ENCODE measurements at places on chromosomes 5 and 9. TPM values are rescaled to one million over a fixed set of nuclear protein-coding genes. Genes with fewer than 3 reads are reported as not detected.

DNA sequence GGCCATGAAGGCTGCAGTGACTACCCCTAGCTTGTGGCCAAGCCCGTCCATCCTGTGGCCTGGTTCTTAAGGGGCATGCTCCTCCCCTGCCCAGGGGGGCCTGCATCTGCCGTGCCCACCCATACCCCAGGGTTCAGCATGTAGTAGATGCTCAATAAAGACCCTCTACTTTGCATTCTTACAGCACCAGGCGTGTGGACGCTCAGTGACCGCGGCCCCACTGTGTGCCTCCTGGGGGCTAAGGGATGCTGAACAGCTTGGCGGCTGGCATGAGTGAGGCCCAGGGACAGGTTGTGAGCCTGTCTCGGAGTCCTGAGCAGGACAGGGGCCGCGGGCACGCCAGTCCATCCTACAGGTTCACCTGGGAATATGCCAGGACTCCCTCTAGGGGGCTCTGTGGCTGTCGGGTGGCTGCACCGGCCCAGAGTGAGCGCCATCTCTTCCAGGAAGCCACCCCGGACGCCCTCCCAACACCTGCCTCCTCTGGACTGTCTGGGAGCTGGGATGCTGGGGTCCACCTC lies 9.1 kb downstream of the NOTCH1 start:
- DNase-seq, result no peak

DNA sequence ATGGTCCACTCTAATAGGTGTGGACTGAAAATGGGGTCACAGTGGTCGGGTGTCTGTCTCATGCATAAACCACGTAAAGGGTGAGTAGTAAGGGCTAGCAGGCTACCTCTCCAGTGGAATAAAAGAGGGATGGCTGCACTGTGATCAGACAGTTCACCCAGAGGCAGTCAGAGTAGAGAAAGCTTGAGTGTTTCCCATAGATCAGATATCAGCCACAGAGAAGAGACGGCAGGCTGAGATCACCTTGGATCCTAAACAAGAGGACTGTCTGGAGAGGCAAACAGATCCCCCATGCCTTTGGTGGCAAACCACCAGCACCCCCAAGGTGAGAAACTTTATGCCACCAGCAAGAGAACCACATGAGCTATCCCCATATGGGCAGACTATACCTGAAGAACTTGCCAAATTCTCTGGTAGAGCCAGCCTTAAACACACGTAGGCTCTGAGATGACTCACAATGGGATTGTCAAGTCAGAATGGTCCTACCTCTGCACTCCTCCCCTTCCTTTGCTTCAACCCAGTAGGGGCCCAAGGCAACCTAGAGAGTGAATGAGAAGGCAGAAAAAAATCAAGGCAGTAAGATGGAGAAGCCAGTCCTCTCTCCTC lies 205.2 kb upstream of the MAP3K1 start:
- no peak for DNase-seq

DNA sequence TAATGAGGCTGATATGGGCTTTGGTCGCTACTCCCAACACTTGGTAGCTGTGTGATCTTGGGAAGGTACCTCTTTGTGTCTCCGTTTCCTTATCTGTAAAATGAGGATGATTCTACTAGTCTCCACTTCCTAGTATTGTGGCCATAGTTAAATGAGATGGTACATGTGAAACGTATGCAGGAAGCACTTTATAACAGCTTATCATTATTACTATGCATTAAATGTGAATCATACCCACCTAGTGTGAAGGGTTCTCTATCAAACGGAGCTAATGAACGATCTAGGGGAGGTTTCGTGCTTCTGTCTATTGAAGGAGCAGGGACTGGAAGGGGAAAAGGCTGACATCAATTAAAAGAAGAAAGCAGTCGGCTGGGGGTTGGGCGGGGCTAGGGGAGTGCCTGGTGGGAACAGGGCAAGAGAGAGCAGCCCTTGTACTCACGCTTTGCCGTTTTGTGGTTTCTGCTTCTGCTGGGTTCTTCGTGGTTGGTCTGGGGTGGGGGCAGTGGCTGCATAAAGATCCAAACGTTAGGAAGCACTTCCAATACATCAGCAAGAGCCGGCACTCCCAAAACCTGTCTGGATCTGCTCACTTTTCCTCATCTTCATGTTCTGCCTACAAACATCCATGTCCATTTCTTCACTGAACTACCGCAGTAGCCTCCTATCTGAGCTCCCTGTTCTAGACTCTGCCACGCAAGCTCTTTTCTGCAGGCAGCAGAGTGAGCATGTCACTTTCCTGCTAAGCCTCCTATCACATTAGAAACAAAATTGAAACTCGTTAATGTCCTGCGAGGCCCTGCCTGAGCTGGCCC lies 30.8 kb downstream of the LCP2 start:
- DNase-seq, result no peak

GOLM1 gene
- 0.44 TPM for total RNA-seq

SPINK6 gene
- not detected for total RNA-seq

PCDHB7 gene
- not detected for total RNA-seq

DNA sequence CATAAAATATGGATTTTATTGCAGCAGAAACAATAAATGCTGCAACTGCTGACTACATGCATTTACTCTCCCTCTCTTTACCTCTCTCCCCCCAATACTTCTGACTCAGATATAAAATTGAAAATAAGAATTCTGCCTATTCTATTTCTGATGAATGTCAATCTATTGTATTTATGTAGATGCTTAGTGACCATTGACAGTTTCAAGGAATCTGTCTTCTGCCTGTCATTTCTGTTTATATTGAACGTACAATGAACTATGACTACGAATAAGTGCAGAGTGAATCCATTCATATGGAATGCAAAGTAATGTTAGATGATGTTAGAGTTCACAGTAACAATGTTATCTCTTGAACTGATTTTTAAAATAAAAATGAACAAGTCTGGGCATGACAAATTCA lies 898 bp downstream of the CDH10 start:
- no peak for DNase-seq

GRCh38 chr5:11903121-11903613 lies 1.1 kb downstream of the CTNND2 start:
- no peak for DNase-seq

Measured in activated B cell treated with CpG ODN at 0.5 μM for 24 hours (primary cell).